ENCODE measurements at places on chromosomes 1 and 21.

DNA sequence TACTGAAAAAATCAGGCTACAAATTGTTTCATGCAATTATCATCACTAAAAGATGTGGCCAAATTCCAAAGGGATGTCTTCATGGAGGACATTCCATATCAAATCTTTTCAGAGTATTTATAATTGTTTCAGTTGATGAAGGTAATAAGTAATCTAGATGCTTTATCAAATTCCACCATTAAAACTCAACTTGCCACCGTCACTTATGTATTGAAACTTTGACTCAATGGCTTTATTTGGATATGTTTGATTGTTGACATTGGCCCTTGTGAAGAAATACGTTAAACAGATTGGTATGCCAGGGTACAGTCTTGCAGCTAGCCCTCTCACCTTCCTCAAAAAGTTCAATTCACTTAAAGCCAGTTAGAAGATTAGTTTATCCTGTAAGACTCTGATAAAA is 32.2 kb upstream of the PALMD start:
- no peak for DNase-seq

- DNase-seq, result no peak
Measured at GRCh38 chr1:73065339-73066041, 783.2 kb upstream of the NEGR1 start.

DNA sequence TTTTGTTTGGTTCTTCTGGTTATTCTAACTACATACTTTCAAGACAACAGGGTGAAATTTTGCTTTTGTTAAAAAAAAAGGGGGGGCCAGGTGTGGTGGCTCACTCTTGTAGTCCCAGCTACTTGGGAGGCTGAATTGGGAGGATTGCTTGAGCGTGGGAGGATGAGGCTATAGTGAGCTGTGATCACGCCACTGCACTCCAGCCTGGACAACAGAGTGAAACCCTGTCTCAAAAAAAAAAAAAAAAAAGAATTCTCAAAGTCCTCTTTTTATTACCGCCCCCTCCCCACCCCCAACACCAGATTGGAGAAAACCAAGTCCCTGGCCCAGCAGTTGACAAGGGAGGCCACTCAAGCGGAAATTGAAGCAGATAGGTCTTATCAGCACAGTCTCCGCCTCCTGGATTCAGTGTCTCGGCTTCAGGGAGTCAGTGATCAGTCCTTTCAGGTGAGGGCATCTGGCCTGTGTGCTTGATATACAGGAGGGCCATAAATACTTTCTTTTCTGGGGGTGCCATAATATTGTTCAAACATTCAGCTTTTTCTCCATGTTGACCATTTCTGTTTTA is 50.2 kb downstream of the LAMC2 start:
- DNase-seq, result no peak

DNA sequence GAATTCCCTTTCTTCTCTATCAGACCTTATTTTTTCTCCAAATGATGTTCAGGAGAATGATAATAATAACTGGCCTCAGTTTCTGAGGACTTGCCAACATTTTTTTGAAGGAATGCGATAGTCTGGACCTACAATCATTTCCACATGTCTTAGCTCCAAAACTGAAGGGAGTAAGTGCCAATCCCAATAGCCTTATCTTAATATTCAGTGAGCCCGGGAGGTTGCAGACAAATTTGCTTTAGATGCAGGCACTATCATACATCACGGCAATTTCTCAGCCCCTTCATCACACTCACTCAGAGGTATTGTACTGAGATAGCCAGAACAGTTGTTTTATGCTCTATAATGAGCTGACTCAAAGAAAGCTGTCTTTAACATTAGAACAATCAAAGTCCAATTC is 796.9 kb downstream of the ADGRL2 start:
- DNase-seq, result no peak

GRCh38 chr1:1430114-1430982 is 5.1 kb upstream of the VWA1 start:
- DNase-seq, result no peak

DNA sequence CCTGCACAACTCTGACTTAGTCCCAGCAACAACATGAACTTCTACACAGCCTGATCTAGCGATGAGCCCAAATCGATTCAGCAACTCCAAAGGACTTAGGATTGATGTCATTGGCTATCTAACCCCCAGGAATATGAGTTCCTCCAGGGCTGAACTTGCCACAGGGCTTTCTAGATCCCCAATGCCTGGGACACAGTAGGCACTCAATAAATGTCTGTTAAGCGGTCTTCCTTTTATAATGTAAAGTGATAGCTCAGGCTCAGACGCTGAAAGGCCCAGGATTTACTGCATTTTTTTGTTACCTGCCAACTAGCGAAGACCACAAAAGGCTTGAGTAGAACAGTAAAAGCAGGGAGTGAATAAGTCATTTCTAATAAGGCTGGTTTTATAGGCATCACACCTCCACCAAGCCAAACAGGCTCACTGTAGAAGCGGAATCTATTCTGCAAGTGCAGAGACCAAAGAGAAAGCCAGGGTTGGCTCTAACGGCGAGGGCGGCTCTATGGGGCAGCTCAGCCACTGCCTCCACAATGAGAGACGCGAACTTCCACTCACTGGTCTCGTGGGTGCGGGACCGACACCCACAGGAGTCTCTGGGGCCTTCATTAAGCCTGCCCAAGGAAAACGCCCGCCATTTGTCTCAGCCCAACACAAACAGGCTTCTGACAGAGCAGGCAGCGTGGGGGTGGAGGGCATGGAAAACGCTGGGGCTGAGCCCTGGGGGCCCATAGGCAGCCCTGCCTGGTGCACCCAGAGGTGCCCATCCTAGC is 52.0 kb downstream of the HLCS start:
- no peak for DNase-seq

DNA sequence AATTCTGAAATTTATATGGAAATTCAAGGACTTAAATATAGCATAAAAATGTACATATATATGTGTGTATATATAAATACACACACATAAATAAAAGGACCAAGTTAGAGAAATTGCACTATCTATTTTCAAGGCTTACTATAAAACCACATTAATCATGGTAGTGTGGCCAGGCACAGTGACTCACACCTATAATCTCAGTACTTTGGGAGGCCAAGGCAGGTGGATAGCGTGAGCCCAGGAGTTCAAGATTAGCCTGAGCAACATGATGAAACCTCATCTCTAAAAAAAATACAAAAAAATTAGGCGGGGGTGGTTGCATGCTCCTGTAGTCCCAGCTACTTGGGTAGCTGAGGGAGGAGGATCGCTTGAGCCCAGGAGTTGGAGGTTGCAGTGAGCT is 171.4 kb upstream of the GORAB start:
- no peak for DNase-seq

DNA sequence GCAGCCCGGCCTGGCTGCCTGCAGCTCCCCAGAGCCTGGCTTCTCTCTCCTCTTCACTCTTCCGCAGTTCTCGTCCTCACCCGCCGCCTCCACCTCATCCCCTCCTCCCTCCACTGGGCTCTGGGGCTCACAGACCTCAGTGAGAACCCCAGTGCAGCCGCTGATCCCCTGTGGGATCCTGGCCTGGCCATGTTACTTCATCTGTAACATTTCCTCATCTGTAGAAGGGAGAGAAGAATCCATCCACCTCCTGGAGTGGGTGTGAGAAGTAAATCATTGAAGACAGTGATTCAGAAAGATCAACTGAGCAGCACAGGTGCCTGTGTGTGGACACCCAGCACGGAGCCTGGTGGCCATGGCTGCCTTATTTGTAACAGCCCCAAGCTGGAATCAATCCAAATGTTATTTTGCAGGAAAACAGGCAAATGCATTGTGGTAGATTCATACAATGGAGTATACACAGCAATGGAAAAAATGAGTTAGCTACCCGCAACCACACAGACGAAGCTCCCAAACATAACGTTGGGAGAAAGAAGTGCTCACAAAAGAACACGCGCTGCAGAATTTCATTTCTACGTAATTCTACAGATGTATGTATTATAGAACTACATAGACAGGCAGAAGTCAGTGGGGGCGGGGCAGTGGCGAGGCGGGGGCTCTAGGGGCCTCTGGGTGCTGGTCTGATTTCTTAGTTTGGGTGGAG is 8.7 kb downstream of the LAPTM5 start:
- DNase-seq, result no peak

DNA sequence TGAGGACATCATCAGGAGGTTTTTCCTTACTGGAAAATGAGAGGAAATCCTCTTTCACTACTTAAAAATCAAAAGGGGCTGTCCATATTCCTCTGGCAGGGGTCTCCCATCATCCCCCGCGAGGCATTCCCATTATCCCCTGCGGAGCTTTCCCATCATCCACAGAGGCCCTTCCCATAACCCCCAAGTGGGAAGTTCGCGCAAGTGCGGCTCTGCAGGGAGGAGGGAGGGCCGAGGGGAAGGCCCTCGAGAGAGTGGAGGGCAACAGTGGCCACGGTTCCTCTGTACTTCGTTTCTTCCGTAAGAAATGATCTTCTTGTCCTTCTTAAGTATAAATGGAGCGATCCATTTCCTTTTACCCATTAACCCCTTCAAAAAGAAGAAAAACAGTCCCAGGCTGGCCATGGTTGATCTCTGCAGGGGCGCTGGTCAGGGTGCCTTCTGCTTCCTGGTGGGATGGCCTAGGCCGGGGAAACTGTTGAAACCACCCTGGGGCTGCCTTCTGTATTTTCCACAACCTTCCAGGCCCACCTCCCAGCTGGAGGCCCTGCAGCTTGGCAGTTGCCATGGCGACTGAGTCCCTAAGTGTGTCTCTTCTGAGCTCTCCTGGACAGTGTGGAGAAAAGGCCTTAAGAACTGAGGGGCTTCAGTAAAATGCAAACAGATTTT is 3.6 kb upstream of the RSPH1 start:
- no peak for DNase-seq

DNA sequence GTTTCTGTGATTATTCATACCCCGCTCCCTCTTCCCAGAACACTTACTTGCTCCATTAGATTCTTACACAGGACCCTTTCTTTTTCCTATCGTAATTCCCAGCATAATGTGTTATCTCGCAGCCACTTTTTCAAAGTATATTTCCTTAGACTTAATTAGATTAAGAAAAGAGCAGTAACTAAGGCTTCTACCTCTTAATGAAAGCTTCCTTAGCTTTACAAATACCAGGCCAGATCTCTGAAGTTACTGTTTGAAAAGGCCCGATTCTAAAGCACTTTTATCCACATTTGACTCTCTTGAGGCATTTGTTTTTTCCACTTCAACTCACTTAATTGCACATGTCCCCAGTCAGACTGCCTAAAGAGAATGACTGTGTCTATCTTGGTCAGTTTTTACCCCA is 1264.3 kb upstream of the ADGRL2 start:
- DNase-seq, result no peak

- no peak for DNase-seq
Measured at GRCh38 chr1:247212012-247212411, 40.2 kb upstream of the ZNF124 start.
